Heart right ventricle (tissue), 16 donors: ENCODE measurements at places on chromosomes 5 and 9. TPM values are rescaled to one million over a fixed set of nuclear protein-coding genes. Genes with fewer than 3 reads are reported as not detected.

ADAMTS16 gene
- not detected for total RNA-seq

DAPK1 gene
- 4.7 TPM for total RNA-seq

DNA sequence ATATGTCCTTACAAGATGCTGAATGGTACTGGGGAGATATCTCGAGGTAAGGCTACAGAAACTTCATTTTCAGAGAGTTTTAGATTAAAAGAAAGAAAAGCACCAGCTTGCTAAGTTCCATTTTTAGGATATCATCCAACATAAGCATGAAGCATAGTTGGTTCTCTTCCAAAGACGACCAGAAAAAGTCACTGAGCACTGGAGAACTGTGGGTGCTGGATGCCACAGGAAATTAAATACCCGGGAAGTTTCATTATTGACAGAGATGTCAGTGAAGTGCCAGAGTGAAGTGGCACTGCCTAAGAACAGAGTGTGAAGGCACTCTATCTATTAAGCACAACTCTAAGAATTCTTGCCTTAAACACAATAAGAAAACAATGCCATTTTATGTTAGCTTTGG is 76.8 kb downstream of the PIK3R1 start:
- DNase-seq, result no peak

GRCh38 chr9:114493521-114494184 is 11.6 kb downstream of the WHRN start:
- no peak for DNase-seq

DNA sequence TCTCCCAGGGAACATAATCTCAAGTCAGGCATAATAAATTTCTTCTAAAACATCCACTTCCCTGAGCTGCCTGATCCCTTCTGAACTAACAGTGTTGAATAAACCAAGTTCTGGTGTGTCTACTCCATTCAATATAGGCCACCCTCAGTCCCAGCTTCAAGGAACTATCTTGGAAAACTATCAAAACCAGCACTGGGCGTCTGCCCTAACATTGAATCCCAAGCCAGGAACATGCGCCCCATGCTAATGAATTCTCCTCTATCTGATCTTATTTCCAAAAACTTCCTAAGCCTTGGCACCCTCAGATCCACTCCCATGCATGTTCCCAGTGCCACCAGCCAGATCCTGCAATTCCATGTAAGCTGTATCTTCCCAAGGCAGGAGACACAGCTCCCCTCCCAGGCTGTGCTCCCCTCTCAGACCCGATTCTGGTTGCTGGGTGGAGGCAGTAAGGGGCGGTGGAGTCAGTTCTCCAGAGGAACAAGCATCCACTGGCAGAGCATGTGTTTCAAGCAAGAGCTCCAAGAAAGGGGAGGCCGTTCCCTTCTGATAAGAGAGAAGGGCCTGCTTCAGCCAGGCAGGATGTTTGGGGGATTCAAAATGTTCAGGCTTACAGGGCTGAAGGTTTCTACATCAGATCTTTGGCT is 13.1 kb upstream of the FOXI1 start:
- DNase-seq, result no peak

GRCh38 chr9:122143876-122144405 is 15.6 kb downstream of the NDUFA8 start:
- DNase-seq, result no peak

- no peak for DNase-seq
Observed at GRCh38 chr5:154546719-154547118, 68.7 kb upstream of the HAND1 start.

DNA sequence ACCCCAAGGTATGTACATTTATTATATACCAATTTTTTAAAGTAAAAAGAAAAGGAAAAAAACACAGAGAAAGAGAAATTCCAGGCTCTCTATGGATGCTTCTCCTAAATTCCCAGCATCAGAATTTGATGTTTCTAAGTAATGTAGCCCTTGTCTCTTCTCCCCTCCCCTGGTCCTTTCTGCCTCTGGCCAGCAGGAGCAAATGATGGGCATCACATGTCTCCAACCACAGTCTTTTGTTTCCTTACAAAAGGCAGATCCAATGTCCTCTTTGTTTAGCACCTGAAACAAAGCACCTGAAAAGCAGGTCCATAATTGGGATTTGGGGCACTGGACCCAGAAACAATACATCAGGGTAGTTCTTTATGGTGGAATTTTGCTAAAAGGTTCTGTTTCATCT is 50.4 kb upstream of the APC start:
- no peak for DNase-seq

DNA sequence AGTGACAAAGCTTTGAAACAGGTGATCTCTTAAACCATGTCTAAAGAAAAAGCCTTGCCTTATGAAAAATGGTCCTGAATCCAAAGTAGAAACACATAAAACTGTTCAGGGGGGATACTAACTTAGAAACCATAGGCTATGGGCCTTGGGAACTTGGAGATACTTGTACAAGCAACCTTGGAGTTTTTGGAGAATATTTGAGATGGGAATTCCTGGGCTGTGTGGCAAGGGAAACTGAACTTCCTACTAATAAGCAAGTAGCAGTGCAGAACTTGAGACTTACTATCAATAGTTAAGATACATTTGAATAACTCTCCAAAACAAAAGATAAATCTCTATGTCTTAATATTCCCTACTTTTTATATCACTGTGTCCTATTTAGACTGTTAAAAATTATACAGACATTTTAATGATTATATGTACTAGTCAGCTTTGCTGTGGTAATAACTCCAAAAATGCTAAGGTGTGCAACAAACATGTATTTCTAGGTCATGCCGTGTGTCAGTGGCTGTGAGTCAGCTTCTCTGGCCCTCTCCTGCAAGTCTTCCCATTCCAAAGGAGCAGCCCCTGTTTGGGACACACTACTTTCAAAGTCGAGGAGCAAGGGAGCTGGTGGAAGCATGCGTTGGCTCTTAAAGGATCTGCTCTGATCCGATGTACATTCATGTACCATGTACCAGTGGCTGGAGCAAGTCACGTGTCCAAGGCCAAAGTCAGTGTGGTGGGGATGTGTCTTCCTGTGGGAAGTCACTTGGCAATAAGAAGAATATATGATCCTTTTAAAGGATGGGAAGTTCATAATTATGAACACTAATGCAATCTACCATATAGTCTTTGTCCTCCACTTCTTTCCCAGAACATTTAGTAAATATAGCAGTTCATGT is 39.6 kb downstream of the SNX30 start:
- no peak for DNase-seq

DNA sequence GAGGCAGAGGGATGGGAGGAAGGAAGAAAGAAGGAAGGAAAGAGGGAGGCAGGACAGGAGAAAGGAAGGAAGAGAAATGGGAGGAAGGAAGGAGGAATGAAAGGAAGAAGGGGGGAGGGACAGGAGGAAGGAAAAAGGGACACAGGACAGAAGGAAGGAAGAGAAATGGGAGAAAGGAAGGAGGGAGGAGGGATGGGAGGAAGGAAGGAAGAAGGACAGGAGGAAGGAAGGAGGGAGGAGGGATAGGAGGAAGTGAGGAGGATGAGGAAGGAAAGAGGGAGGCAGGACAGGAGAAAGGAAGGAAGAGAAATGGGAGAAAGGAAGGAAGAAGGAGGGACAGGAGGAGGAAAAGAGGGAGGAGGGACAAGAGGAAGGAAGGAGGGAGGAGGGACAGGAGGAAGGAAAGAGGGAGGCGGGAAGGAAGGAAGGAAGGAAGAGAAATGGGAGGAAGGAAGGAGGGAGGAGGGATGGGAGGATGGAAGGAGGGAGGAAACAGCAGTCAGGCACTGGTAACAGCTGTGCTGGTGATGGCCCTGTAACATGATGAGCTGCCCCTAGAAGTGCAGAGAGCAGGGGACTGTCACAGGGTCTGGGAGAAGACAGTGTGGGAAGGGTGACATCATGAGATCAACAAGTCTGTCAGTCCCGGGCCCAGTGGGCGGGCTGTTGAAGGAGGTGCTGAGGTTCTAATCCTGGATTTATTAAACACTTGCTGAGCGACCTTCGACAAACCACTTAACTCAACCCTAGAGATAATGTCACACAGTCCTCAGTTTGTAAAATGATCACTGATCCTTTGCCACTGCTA is 10.7 kb upstream of the IRX1 start:
- no peak for DNase-seq

GRCh38 chr9:135811801-135812200 is 95.5 kb downstream of the CAMSAP1 start:
- peak; percentile 27 for DNase-seq

DNA sequence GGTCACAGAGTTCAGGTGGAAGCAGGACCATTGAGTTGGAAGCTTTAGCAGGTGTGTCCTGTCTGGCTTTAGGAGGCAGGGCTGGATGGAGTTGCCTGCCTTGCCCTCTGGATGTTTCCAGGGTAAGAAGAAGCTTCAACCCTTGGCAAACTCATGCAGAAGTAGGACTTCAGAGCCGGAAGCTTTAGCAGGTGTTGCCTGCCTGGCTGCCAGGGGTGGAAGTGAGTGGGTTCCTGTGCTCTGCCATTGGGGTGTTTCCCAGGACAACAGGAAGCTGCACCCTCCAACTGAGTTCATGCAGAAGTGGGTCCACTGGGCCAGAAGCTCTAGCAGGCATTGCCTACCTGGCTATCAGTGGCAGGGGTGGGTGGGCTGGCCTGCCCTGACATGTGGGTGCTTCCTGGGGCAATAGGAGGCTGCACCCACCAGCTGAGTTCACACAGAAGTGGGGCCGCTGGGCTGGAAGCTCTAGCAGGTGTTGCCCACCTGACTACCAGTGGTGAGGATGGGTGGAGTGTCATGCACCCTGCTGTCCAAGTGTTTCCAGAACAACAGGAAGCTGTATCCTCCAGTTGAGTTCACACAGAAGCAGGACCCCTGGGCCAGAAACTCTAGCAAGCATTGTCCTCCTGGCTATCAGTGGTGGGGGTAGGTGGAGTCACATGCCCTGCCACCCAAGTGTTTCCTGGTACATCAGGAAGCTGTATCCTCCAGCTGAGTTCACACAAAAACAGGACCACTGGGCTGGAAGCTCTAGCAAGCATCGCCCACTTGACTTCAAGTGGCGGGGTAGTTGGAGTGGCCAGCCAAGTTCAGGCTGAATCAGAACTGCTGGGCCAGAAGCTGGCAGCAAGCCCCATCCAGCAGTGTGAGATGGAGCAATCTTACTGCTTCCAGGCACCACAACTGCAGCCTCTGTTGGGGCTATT is 24.6 kb downstream of the LOX start:
- no peak for DNase-seq

DNA sequence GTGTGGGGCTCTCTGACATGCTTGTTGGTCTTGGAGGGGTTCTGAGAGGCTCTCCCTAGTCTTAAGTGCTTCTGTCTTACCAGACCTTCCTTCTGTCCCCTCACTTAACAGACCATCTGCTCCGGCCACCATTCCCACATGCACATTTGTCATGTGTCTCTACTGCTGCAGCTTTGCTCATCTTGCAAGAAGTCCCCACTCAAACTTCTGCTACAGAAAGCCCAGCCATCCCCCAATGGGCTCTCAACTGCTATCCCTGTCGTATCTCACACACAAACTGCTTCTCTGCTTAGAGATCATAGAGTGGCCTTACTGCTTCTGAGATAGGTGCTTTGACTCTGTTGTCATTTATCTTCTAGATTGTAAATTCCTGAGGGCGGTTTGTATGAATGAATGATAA is 69.4 kb downstream of the NUP214 start:
- no peak for DNase-seq

GRCh38 chr5:160361624-160362228 is 8.7 kb downstream of the C1QTNF2 start:
- DNase-seq, result no peak

DNA sequence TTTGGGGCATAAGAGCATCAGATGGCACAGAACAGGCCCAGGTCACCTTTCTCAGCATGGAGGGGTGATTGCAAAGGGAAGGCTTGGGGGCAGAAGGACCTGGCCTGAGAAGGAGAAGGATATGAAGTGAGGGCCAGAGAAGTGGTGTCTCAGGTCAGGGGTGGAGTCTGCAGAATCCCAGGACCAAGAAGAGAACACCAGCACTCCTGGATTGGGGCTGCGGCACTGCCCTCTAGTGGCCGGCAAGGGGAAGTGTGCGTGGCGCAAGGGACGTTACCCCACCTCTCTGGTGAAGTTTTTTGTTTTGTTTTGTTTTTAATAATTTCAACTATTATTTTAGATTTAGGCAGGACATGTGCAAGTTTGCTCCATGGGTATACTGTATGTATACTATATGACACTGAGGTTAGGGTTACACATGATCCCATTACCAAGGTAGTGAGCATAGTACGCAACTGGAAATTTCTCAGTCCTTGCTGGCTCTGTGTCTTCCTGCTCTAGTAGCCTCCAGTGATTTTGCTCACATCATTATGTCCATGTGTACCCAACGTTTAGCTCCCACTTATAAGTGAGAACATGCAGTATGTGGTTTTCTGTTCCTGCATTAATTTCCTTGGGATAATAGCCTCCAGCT is 1548.6 kb downstream of the EFNA5 start:
- DNase-seq, result no peak
